ENCODE measurements at places on chromosomes 2 and 18.

DNA sequence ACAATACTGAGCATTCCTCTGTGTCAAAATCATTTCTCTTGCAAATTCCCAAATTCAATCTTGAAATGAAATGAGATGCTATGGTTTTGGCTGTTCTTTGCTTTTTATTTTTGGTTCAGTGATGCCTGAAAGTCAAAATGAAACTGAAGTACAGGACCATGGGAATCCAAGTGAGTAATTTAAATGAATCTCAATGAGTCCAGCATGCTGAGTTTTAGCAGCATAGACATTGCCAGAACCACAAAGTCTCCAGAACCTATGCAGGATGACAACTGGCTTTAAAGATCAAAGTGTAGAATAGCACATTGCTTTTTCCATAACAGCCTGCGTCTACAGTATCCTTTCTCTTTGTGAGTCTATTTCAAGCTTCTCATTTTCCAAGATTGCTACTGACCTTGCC, 1050.7 kb upstream of the PIK3C3 start:
- no peak for DNase-seq

- no peak for DNase-seq
These were observed 1.0 kb upstream of the PPP4R3B start for GRCh38 chr2:55618275-55619055.

- DNase-seq, result no peak
These were observed 227.9 kb downstream of the GBX2 start for GRCh38 chr2:235940330-235940729.

DNA sequence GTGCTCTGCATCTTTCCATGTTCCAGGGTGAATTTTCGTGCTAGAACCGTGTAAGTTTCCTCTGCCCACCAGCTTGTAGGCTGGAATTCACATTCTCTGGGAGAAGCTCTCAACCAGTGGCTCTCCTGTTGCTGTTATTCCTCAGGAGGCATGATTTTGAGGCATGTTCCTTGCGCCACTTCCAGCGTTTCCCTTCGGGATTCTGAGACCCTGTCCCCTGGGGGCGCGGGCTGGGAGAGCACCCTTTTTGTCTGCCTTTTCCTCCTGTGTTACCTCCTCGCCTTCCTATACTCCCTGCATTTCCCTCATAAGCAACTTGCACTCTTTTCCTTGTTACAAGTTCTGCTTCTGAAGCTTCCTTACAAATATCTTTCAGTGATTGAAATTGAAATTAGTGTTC, 156.4 kb downstream of the PTPRM start:
- no peak for DNase-seq

GRCh38 chr2:229340086-229340760, 69.1 kb upstream of the PID1 start:
- no peak for DNase-seq

- DNase-seq, result no peak
These were observed 45.6 kb downstream of the RAB27B start for GRCh38 chr18:54873884-54874255.

- DNase-seq, result no peak
These were observed 787 bp upstream of the TBR1 start for GRCh38 chr2:161415034-161415986.

- no peak for DNase-seq
These were observed 68.7 kb upstream of the RBM44 start for GRCh38 chr2:237729681-237730475.

GRCh38 chr2:160039166-160039903, 23.1 kb downstream of the PLA2R1 start:
- no peak for DNase-seq

DNA sequence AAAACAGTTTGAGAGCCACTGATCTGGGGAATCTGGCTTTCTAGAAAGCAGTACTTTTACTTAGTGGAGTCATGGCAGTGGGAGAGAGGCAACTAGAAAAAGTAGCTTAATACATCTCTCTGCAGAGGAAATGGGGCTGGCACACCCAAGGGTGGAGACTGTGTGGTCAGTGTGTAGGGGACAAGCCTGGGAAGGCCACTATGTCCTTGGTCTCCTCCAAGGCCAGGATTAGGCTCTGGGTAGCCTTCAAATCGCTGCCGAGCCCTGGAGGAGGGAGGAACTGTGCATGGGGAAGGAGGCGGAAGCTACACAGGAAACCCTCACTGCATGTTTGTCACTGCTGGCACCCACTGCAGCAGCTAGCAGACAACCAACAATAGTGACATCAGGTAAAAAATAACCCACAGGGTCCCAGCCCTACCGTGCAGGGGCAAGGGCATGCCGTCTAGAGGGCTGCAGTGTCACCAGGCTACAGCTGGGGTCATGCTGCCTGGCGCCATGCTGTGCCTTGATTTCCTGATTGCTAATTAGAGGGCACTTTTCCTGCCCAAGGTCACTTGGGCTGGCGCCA, 34.8 kb downstream of the LBH start:
- no peak for DNase-seq

DNA sequence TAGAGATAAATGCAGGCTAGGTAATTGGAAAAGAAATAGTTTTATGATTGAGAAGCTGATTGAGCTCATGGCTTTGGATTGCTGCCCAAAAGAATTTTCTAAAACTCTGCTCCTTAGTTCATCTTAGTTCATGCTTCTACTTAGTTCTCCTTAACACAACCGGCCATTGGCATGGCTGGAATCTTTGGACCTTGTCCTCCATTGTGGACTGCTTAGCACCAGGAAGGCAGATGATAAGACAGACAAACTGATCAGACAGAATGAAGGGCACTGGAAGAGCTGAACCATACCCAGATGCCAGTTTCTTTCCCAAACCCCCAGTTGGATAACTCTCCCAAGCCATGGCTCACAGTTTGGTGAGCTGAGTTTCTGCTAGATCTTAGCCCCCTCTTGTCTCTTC, 36.3 kb upstream of the NABP1 start:
- DNase-seq, result no peak

GRCh38 chr18:3251249-3251962, 3.8 kb downstream of the MYL12A start:
- no peak for DNase-seq

DNA sequence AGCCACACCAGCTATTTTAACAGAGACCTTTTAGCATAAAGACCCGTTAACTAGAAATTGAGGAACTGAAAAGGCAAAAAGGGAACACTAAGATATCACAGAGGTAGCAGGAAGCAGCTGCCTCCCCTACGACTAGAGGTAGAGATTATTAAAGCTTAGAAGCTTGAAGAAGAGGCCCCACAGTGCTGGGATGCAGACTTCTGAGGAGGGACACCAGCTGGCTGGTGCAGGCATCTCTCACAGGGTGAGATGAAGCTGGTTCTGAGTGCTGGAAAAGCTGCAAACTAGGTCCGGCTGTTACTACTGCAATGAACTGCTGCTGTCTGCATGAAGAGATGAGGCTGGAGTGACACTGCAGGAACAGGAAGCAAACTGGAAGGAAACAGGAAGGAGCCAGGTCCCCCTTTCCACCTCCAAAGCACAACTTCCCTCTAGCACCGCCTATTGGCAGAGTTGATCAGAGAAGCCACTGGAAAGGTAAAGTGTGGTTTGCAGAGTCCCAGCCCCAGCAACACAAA, 61.2 kb upstream of the MRPS9 start:
- DNase-seq, result no peak

DNA sequence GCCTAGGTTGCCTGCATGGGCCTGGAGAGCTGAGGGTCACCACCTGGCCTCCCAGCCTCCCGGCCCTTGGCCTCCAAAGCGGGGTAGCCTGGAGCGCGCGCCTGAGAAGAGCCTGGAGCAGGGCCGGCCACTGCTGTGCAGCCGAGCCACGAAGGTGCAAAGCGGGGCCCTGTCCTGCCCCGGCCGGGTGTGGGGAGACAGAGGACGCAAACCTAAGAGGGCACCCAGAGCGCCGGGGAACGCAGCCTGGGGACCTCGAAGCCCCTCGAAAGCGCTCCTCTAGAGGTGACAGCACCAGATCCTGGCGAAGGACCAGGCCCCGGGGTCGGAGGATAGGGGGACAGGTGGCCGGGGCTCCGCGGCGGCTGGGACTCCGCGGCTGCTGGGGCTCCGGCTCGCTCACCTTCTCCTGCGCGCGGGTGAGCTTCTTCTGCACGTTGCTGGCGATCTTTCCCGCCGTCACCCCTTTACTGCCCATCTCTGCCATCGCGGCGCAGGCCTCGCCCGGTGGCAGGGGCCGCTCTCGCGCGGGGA, 430 bp downstream of the BIN1 start:
- no peak for DNase-seq

- DNase-seq, result no peak
These were observed 85.5 kb downstream of the TGFA start for GRCh38 chr2:70467831-70468779.

GRCh38 chr2:207385903-207386302, 143.9 kb upstream of the CREB1 start:
- no peak for DNase-seq

GRCh38 chr2:36670881-36671595, 25.5 kb upstream of the VIT start:
- DNase-seq, result no peak

DNA sequence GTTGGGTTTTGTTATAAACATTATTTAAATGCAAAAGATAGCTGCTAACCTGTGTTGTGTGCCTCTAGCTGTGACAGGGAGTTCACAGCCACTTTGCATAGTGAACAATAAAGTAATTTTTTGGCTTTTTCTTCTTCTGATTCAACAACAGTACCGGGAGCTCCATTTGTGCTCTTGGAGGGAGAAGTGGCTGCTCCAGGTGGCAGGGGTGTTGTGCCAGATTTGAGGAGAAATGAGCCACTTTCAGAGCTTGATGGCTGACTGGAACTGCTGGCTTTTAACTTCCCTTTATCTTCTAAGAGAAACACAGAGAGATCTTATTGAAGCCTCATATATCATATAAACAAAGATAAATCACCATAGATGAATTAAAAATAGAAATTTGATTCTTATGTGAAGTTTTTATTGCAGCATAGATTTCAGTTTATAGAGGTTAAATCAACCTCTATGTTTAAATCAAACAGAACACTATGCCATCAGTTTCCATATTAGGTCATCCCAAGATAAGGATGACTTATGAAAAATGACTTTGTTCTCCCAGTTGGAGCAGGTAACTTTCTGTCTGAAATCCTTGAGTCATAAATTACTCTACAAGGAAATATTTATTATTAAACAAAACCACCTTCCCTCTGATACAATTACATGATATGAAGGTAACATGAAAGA, 182.0 kb upstream of the SESTD1 start:
- no peak for DNase-seq

GRCh38 chr2:13240789-13241487, 524.2 kb downstream of the TRIB2 start:
- DNase-seq, result no peak

- DNase-seq, result no peak
These were observed 29.1 kb downstream of the SP140L start for GRCh38 chr2:230356084-230356483.

DNA sequence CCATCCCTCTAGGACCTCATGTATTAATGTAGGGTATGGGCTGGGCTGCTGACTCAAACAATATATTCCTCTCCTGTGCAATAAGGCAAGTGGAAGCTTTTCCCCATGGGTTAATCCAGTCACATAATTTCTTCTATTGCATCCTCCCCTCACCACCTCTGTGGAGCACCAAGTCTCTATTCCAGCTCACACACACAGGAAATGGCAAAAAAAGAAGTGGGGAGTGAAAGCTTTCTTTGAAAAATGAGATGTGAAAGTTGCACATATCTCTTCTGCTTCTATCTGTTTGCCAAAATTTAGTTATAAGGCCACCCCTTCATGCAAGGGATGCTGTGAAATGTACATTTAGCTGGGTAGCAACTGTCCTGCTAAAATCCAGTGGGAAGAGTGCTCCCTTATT, 121.3 kb downstream of the CDC42EP3 start:
- DNase-seq, result no peak

DNA sequence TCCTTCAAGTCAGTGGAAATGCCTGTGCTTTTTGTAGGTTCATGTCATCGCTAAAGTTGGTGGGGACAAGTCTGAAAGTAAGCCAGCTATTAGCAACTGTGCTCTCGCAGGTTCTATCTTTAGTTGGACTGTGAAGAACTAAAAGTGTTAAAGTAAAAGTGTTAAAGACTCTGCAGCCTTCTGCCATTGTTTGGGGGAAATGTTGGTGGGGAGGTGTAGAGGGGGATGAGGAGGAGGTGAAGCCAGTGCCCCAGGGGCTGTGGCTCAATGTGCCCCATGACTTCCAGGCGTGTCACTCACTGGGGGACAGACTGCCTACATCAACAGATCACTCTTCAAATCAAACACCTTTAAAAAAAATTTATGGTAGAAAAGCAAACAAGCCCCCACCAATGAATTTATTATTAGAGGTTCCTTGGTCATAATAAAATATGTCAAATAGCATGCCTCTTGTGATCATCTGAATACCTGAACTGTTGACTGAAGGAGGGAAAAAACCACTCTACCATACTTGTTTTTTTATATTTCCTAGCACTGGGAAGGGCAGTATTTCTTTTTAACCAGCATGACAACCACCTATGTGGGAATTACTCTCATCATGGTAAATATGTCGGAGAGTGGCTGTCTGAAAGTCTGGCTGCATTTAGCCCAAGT, 19.3 kb downstream of the TGFA start:
- no peak for DNase-seq

GRCh38 chr2:201383136-201383535, 26.0 kb upstream of the FLACC1 start:
- no peak for DNase-seq

GRCh38 chr2:241771286-241772062, 5.1 kb upstream of the GAL3ST2 start:
- no peak for DNase-seq

GRCh38 chr2:48200620-48201293, 294.5 kb upstream of the FBXO11 start:
- no peak for DNase-seq

DNA sequence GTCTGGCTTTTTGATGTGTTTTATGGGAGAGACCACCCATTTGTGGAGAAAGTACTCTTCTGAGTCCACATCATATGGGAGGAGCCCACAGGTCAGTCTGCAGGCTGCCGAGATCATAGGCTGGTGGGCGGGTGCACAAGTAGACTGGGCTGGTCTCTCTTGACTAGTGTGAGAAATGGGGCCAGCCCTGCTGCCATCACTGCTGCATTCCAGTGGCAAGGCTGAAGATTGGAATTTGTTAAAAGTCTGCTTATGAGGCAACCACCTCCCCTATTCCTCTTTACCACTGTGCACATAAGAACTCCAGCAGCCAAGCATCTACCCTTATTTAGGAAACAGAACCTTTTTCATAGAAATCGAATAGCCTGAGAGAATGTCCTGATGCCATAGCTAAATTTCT, 200.7 kb downstream of the DIS3L2 start:
- no peak for DNase-seq

DNA sequence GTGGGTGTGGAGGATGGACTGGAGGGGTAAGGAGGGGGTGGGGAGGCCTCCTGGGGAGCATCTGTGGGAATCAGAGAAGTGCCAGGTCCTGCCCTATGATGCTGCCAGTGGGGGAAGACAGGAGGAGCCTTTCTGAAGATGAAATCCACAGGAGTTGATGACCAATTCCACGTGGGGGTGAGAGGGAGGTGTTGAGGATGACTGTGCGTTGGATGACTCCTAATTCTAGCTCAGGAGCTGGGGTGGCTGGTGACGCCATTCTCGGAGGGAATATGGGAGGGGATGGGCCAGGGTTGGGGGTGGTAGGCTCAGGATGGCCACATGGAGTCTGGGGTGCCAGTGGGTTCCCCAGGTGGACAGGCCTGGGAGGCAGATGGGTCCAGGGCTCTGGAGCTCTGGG, 32.3 kb downstream of the EMX1 start:
- no peak for DNase-seq

Measured in SK-N-MC (cell line).